LHCN-M2 (cell line): ENCODE measurements at places on chromosomes 11 and 22. TPM values are rescaled to one million over a fixed set of nuclear protein-coding genes. Genes with fewer than 3 reads are reported as not detected.

The CTSC gene
- total RNA-seq, result 27.6 and 32.5 TPM in 2 replicates

The DNAL4 gene
- 19.0 and 22.6 TPM in 2 replicates for total RNA-seq

The MB gene
- total RNA-seq, result not detected in 2 replicates

DNA sequence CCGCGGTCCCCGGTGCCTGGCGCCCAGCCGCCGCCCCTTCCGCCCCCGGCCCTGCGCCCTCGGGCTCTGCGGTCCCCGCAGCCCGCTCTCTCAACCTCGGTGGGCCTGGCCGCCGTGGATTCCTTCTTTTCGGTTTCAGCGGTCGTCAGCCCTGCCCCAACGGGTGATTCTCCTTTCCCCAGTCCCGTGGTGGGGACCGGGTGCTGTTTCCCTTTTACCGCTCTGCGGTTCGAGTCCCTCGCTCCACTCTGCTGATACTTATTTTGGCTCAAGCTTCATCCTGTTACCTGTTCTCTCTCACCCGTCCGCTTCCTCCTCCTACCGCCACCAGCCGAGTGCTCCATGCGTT, 494 bp downstream of the ZDHHC5 start:
- no peak for DNase-seq

GRCh38 chr11:35157814-35158700, 19.1 kb downstream of the CD44 start:
- DNase-seq, result no peak

GRCh38 chr11:98835335-98835734, 185.4 kb upstream of the CNTN5 start:
- DNase-seq, result no peak

DNA sequence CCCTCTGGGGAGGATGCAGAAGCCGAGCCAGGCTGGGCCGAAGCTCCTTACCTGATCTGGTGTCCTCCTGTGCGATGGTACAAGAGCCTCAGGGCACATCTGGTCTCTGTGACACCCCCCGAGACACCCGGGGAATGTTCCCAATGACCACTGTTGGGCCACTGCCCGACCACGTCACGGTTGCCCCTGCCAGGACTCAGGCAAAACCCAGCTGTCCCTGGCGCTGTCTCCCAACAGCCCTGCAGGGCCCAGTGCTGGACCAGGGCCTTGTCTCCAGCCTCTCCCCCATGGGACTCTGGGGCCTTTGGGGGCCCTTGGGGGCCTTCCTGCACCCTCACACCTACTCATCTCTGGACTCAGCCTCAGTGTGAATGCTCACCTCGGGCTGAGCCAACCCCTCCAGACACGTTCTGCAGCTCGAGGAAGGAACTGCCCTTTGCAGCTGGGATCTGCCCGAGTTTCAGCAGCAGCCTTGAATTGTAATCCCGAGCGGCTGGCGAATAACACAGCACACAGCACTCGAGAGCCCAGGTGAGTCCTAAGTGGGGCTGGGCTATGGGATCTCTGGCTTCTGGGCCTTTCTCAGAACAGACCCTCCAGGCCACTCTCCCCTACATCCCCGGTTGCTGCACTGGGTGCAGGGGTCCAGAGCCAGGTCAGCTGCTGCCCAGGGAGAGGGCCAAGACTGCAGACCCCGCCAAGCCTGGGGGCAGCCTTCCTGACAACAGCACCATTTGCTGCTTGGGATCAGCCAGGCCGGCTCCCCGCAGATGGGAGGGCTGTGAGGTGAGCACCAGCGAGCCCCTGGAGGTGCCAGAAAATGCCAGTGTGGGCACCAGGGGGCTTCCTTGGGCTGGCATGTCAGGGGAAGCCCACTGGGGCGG, 39.8 kb downstream of the RTN4R start:
- DNase-seq, result no peak

DNA sequence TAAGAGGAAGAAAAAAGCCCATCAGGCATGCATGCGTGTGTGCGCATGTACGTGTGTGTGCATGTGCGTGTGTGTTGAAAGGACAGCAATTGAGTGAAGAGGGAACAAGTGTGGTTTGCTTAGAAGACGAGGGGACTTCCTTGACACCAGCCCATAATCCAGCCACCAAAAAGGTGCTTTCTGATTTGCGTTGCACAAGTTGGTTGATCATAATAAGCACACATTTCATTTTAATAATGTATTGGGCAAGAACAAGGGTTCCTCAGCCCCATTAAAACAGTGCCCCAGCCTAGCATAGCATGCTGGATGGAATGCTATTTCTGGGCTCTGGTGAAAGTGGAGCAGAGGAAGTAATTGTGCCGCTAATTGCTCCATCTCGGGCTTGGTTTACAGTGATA, 493.2 kb downstream of the MIAT start:
- DNase-seq, result no peak

GRCh38 chr11:106077609-106078455, at the start of gene AASDHPPT:
Gene AASDHPPT (plus strand): TSS chr11:106077662. CDS start chr11:106077711, 49 bp downstream.
- peak; percentile 36 for DNase-seq

GRCh38 chr11:123316003-123316402, 114.1 kb upstream of the GRAMD1B start:
- DNase-seq, result no peak
